ENCODE measurements at places on chromosomes 2 and 18.

GRCh38 chr18:12460874-12461273, 53.1 kb downstream of the PRELID3A start:
- no peak for DNase-seq

DNA sequence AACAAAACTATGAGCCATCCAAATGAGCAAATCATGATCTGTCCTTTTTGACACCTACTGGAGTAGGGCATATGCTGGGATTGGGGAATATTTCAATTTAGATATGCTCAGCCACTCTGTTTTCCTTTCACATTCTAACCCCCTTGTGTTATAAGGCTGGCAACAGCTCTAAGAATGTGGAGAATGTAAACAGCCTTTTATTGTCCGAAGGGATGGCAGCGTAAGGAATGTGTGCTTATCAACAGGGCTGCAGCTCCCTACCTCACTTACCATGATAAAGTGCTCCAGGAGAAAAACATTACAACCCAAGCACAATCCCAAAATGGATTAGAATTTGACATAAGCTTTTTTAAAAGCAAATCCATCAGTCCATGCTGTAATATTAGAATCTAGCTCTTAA, 2.2 kb downstream of the NXPH2 start:
- no peak for DNase-seq

DNA sequence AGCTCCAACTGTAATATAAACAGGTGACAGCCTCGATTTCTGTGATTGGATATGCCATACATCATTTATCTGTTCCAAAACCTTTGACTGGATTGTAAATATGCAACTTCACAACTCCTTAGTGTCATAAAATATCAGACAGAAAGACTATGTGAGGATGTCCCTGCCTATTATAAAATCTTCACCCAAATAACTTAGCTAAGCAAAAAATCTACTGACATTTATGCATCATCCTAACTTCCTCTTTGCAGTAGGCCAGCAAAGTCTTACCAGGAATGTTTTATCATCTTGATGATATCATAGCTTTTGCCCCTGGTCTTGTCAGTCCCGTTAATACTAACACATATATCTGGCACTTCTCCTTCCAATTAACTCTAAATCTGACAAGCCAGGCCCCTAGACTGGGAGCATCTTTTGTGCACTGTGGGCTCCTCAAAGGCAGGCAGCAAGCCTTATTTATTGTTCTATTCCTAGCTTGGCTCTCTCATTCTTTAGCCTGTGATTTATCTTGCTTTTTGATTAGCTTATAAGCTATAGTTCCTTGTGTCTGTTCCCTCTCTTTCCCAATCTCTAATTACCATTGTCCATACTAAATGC, 356.5 kb upstream of the HNMT start:
- DNase-seq, result no peak

DNA sequence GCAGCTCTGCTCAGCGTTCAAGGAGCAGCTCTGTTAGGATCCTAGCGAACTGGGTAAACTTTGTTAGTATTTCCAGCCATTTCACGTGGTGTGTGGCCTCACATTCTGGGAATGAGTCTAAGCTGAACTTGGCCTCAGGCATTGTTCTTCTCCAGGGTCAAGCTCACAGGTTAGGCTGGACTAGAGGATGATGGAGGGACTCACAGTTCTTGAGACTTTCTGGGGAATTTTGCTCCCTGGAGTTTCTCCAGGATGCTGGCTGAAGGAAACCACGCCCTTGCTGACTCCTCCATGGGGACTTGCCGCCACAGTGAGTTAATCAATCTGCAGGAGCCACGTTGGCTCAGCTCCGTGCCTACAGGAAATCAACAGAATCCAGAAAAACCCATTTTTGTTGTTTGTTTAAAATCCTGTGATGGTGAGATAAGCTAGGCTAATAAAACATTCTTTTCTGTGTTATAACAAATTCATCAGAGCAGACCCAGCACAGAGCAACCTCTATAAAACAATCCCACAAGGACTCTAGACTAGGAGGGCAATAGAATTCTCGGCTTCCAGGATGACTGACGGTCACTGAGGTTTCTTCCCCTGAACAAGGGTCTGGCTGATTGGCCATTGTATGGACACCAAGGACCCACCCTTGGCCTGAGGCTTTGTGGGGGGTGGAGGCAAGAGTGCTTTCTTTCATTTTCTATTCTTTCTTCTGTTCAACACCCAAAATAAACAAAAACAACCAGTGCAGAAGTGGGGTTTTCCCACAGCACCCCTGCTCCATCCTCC, 12.6 kb downstream of the CNDP1 start:
- no peak for DNase-seq

- no peak for DNase-seq
Measured at GRCh38 chr2:15943378-15944280, 3.3 kb downstream of the MYCN start.

DNA sequence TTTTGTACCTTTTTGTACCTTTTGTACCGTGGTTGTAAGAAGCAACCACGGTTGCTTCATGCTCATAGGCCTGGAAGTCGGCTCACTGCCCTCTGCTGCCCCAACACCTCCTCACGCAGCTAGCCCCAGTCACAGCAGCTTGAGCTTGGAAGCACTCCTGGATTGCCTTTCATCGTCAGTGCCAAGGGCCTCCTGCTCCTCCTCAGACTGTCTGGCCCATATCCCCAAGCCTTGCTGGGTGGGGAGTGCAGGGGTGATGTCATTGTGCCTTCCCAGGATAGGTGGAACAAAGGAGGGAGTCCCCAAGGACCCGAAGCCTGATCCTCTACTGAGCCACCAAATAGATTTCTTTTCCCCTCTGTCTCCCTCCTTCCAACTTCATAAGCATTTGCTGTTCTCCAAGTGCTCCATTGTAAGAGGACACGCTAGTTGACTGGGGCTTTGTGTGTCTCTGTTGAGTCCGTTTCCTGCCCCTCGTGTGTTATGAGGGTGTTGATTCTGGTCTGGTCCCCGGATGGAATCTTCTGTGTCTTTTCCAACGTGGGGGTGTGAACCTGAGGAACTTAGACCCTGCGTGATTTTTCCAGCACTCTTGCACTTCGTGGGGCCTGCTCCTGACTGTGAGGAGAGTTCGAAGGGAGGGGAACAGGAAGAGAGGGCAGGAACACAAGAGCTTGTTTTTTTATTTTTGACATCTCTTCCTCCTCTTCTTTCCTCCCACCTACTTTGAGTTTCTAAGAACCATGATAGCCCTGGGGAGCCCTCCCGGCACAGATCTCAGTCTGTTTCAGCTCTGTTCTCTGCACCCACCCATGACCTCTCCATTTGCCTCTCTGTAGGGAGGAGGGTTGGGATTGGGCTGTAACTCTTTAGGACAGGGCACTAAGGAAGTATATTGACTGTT, 127.2 kb upstream of the EML6 start:
- DNase-seq, result no peak

DNA sequence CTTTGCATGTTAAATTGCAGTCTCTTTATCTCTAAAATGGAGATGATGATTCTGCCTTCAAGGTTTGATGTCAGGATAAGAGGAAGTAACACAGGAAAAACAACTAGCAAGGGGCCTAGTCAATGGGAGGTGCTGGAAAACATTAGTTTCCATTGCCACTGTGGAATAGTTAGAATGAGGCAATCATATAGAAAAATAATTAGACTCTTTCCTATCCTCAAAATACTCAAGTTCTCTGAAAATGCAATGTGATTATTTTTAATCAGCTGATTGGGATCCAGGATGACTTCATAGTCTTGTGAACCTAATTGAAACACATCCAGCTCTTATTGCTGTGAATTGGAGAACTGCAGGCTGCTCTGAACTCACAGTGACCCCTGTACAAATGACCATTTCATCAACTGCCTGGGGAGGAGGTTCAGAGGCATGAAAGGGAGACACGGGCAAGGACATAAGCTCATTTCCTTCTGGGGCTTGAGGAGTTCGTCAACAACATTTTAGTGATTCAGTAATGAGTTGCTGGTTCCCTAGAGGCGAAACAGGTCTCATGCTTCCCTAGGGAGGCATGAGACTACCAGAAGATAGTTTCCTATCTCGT, 422.5 kb downstream of the LPIN1 start:
- DNase-seq, result no peak

DNA sequence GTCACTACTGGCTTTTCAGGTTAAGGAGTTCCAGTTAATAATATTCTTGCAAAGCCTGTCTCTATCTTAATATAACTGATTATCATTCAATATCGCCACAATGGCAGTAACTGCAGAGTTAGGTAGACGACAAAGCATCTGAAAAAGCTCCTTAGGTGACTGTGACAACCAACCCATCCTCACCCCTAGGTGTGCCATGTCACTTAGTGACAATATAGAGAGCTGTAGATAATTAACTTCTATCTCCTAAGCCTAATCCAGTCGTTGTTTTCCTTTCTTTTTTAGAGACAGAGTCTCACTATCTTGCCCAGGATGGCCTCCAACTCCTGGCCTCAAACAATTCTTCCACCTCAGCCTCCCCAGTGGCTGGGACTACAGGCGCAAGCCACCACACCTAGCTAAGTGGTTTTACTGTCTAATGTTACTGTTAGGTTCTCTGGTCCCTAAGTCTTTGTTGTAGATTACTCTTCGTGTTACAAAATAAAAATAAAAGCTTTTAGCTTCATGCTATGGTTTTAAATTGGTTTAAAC, 65.2 kb downstream of the SPIRE1 start:
- DNase-seq, result no peak

DNA sequence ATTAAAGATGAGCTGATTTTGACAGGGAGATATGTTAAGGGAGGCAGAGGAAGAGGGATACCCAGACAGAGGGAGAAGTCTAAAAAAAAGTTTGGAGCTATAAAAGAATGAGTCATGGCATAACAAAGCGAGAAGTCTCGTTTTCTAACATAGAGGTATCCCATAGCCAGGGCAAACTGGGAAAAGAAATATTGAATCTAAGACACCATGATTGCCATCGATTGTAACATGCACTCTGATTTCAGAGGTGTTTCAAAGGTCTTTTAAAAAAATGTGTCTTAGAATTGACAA, 110.7 kb downstream of the MDH1 start:
- DNase-seq, result no peak

DNA sequence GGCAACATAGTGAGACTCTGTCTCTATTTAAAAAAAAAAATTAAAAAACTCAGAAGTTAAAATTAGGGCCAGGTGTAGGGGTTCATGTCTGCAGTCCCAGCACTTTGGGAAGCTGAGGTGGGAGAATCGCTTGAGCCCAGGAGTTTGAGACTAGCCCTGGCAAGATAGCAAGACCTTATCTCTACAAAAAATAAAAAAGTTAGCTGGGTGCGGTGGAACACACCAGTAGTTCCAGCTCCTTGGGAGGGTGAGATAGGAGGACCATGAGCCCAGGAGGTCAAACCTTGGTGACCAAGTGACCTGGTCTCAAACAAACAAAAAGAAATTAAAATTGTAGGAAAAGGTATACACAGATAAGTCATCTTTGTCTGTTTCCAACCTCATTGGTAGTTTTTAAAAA, 11.3 kb downstream of the TTLL4 start:
- DNase-seq, result no peak

- no peak for DNase-seq
Measured at GRCh38 chr2:172248381-172248780, 145.7 kb upstream of the DLX2 start.

DNA sequence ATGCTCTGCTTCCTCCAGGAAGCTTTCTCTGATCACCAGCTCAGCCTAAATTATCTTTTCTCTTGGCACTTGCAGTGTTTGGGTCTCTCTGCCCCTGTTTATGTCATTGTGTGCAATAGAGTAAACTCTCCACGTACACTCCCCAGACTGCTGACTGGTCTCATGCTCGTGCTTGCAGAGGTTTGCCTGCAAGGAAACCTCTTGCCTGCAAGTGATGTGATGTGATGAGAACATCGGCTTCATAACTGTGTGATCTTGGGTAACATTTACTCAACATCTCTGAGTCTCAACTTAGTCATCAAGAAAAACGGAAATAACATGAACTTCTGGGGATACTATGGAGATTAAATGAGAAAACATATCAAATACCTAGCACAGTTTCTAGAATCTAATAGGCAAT, 92.3 kb downstream of the BIN1 start:
- DNase-seq, result no peak

- no peak for DNase-seq
Measured at GRCh38 chr2:216693414-216694080, 1.8 kb downstream of the IGFBP5 start.

- DNase-seq, result no peak
Measured at GRCh38 chr2:231452799-231453508, 11.3 kb downstream of the NCL start.

- DNase-seq, result no peak
Measured at GRCh38 chr2:60324536-60324935, 228.9 kb downstream of the BCL11A start.

DNA sequence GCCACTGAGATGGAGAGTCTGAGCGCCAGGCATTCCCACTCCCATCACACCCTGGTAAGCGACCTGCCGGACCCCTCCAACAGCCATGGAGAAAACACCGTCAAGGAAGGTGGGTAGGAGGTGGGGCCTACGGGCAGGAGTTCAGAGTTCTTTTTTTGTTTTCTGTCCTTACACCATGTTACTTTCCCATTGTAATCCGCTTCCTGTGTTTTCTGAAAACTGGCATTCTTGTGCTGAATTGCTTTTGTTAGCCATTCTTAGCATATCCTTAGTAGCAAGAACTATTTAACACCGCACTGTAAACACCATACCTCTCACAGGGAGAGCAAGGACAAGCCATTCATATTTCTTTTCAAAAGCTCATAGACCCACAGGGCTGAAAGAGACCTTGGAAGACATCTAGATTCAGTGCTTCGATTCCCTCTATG, 46.2 kb downstream of the UNC80 start:
- DNase-seq, result no peak

DNA sequence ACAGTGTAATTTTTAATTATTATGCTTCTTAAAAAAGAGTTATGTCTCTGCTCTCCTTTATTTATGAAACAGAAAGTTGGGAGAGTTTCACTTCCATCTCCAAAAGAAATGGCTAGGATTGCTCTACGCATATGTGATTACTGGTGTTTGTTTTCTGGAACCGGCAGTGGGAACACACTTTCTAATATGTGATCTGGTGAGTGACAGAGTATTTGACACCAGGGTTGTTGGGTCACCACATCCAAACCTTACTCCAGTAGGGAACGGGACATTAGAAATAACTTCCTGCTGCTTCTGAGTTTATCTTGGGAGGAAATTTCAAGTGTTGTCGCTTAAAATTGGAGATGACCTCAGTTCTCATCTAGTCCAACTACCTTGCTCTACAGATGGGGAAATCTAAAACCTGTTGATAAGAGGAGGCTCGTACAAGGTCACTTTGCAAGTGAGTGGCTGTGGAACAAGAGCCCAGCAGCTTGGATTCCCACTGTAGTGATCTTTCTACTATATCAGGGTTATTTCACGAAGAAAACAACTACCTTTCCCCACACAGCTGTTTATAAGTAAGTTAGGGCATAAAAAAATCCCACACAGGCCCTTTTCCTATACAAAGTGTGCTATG, 108.5 kb downstream of the TTC32 start:
- DNase-seq, result no peak

GRCh38 chr18:1585881-1586488, 681.3 kb downstream of the ADCYAP1 start:
- DNase-seq, result no peak

- peak; percentile 79 for DNase-seq
Measured at GRCh38 chr2:190648289-190649034, 421 bp upstream of the NAB1 start.

GRCh38 chr2:39413063-39413737, 23.9 kb downstream of the MAP4K3 start:
- no peak for DNase-seq
